ENCODE measurements at places on chromosomes 1 and 21. TPM values are rescaled to one million over a fixed set of nuclear protein-coding genes. Genes with fewer than 3 reads are reported as not detected.

FCER1A gene
- not detected for total RNA-seq

NTMT2 gene
- not detected for total RNA-seq

FAM110D gene
- 0.92 TPM for total RNA-seq

DPT gene
- total RNA-seq, result not detected

ACOT11 gene
- 6.7 TPM for total RNA-seq

NFASC gene
- total RNA-seq, result 46.4 TPM

SSU72 gene
- total RNA-seq, result 51.7 TPM

AADACL3 gene
- total RNA-seq, result not detected

JUN gene
- total RNA-seq, result 69.9 TPM

ALG14 gene
- 6.5 TPM for total RNA-seq

PLEKHO1 gene
- 39.9 TPM for total RNA-seq

CLK2 gene
- 24.2 TPM for total RNA-seq

CD247 gene
- 4.8 TPM for total RNA-seq

WNT4 gene
- total RNA-seq, result 11.3 TPM

STMN1 gene
- total RNA-seq, result 664 TPM

WLS gene
- 117 TPM for total RNA-seq

NUCKS1 gene
- 240 TPM for total RNA-seq

OR4F16 gene
- not detected for total RNA-seq

HES3 gene
- total RNA-seq, result not detected

Data from diencephalon (tissue), 1 donor.